ENCODE measurements at places on chromosomes 12 and 14.

- no peak for DNase-seq
These were observed 41.9 kb upstream of the MED13L start for GRCh38 chr12:116319233-116319897.

DNA sequence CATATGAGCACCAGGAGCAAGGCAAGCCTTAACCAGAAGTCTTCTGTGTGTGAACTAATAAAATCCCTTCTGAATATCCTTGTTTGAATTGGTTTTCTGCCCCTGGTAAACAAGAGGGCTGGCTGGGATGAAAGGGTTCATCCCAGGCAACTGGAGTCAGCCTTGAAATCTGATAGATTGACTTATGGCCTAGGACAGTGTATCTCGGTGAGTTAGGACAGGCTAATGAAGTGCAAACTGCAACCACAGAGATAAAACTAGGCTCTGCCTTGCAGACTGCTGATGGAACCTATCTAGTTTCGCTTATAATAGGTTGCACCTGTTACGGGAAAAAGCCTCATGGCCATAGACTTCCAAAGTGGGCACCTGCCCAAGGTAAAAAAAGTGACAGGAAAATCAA, 451.9 kb upstream of the NOVA1 start:
- no peak for DNase-seq

DNA sequence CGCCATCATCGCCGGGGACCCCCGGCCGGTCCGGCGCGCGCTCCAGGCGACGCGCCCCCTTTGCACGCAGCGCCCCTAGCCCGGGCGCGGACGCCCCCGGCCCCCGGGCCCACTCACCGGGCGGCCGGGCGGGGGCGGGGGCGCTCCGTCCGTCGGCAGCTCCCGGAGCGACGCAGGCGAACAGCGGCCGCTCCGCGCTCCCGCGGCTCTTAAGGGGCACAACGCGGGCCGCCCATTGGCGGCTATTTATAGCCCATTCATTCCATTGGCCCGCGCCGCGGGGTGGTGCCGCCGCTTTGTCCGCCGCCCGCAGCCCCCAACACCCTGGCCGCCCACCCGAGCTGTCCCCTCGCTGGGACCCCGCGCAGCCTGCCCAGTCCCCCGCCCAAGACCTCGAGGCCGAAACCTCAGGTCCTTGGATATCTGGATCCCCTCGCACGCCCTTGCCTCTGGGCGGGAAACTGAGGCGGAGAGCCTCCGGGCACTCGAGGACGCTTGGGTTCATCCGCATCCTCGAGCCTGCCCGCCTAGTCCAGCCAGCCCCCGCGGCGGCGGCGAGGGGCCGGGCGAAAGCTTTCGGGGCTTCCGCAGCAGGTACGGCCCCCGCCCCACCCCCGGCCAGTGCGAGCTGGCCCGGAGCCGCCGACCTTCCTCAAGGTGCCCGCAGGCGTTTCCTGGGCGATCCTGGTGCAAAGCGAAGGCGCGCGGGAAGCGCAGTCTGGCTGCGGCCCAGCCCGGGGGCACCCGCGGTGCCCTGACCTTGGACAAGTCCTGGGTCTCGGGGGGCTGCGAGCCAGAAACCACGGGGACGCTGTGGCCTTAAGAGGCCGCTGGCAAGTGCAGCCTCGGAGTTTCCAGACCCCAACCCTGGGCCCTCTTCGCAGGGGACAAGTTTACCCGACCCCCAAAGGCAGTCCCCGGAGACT, at the start of gene CKB:
Gene CKB, minus strand, starts transcription at position 182 of the 926 bp plus-strand sequence. CDS start 337 bp downstream, outside the sequence.
- peak; percentile 74 for DNase-seq

- DNase-seq = no peak
These were observed 29.2 kb upstream of the TSPAN9 start for GRCh38 chr12:3047961-3048360.

DNA sequence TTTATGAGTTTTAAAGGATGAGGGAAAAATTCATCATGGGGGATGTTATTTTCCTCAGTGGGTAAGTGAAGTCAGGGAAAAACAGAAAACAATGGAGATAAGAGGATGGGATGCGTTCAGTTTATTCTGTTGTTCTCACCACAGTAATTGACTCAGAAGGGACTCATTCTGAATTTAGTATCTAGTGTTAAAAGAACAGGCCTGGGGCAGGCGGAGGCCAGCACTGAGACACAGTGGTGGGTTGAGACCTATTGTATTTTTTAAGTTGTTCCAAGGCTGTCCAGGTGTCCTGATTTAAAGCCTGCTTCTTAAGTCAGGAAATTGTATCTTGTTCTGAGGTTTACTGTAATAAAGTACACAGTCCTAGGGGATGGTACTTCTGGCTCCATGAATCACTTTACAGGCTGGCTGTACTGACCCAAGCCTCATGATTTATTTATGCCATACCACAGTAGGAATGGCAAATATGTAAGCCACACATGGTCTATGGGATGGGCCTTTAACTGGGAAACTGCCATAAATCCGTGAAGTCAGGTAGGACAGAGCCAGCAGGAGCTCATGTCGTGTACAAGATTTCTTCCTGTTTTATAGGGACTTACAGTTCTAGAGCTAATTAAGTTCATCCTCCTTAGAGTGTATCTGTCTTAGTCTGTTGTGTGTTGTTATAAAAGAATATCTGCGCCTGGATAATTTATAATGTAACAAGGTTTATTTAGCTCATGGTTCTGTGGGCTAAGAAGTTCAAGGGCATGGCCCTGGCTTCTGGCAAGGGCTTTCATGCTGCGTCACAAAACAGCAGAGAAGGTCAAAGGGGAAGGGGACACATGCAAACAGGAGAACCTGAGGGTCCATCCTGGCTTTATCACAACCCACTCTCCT, 244.1 kb downstream of the FBXL14 start:
- DNase-seq = no peak

DNA sequence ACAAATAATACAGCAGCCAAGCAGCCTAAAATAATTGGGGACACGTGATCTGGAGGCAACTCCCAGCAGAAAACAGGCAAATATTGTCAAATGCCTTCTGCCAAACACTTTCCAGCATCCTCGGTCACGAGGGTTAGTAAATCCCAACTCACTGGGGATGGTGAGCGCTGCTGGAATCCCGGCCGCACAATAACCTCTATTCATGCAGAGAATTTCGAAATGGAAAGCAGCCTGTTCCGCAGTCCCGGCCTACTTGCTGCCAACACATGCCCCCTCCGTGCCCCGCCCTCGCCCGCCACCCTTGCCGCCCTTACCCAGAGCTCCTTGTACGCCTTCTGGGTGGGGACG, 62.2 kb downstream of the RFX4 start:
- DNase-seq = no peak

- DNase-seq = no peak
These were observed 8.2 kb downstream of the GOLT1B start for GRCh38 chr12:21509768-21510167.

DNA sequence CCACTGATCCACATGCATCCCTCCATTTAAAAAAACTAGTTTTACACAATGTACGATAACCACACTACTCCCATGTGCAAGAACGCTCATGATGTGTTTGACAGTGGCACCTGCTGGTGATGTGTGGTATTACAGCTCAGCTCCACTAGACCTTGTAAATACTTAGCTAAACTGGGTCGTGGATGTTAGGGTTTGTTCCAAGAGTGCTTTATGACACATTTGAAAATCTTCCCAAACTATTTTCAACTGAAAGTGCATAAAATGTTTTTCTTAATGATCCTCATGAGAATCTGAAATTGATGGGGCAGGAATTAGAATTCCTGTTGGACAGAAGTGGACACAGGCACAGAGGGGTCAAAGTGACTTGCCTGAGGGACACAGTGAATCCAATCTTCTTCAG, 99.2 kb downstream of the SCARB1 start:
- DNase-seq = peak; percentile 78
